Neural crest cell (in vitro differentiated cells): ENCODE measurements at places on chromosomes 1 and 21. TPM values are rescaled to one million over a fixed set of nuclear protein-coding genes. Genes with fewer than 3 reads are reported as not detected.

S100A16 gene
- total RNA-seq = 5.3 and 7.1 TPM in 2 replicates

AZIN2 gene
- total RNA-seq = 8.1 and 9.7 TPM in 2 replicates

MAN1A2 gene
- 39.4 and 44.7 TPM in 2 replicates for total RNA-seq

OR2L2 gene
- 0.09 TPM in 2 replicates for total RNA-seq
